CD4-positive, alpha-beta T cell (primary cell): ENCODE measurements at places on chromosomes 3 and 15.

GRCh38 chr3:39154280-39155021 is 1.1 kb upstream of the CSRNP1 start:
- DNase-seq = no peak

- peak; percentile 72 for DNase-seq
These were observed 664 bp downstream of the PARP3 start for GRCh38 chr3:51942603-51943450.

DNA sequence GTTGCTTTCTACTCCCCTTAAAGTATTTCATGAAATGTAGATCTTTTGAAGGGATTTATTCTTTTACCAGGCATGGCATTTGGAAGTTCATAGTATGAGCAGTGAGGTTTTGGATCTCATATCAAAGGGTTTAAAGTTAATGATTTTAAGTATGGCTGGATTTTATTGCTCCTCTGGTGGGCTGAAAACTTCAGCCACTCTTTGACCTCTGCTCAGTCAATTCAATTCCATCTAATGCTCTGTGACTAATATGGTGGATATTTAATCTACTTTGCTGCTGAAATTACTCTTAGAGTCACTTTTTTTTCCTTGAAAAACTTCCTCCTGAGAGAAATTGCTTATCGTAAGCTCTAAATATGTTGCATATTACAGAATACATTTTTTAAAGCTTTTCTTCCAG is 218.6 kb downstream of the NR2F2 start:
- no peak for DNase-seq

GRCh38 chr3:81218023-81218422 is 543.4 kb downstream of the GBE1 start:
- no peak for DNase-seq

- no peak for DNase-seq
These were observed 455.3 kb upstream of the NAALADL2 start for GRCh38 chr3:174403831-174404230.

GRCh38 chr3:170128977-170129431 is 52.5 kb downstream of the PHC3 start:
- no peak for DNase-seq

DNA sequence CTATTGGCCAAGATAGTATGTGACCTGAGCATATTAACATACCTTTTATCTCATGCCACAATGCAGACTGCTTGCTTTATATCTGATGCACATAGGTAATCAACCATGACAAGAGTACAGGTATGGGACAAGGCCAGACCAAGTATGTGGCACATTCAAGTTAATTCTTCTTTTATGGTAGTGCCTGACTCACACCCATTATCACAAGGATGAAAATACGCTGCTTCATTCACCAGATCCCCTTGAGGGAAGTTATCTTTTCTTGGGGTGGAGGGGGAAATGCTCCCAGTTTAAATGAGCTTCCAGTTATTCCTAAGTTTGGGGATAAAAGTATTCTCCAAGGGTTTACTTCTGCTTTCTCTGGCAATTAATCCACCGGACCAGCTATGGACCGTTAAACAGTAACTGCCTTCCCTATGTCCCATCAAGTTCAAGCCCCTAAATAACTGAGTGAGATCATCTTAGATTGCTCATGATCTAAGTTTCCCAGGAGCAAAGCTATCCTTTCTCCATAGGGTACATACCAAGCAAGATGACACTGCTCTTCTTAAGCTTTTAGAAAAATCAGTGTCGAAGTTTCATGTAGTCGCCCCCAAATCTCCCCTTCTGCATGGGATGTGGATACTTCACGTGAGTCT is 1.9 kb downstream of the COL8A1 start:
- DNase-seq = no peak

DNA sequence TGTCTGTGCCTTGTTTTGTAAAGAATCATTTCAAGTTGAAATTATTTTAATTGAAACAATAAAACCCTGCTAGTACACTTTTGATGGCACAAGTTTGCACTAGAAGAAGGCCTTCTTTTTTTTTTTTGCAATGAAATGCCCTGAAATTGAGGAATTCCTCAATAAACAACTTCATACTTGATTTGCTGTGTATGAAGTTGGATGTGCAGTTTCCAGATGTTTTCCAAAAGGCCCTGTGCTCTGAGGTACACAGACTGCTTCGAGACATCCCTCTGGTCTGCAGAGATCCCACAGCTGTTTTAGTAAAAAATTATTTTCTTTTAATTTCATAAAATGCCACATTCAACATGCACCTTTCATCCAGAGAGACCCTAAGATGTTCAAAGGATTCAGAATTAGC is 48.9 kb downstream of the HES1 start:
- DNase-seq = no peak

- DNase-seq = peak; percentile 83
These were observed 2.9 kb downstream of the GNAT1 start for GRCh38 chr3:50194128-50194902.

- DNase-seq = no peak
These were observed 307.6 kb upstream of the SLITRK3 start for GRCh38 chr3:165503825-165504224.

GRCh38 chr3:73291541-73291940 is 230.1 kb downstream of the EBLN2 start:
- no peak for DNase-seq

DNA sequence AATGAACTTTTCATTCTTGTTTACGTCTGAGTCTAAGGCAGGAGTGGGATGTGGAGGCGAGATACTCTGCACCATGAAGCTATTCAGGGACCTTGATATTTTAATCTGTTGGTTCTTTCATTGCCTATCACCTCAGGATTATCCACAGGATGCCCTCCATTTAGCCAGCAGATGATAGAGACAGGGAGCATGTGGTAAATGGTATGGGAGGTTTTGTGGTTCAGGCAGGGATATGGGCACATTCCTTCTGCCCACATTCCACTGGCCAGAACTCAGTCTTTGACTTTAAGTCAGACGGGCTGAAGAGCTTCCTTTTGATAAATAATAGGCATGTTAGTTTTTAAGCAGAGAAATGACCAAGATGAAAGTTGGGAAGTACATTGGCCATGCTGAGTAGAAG is 548.0 kb upstream of the CCDC54 start:
- DNase-seq = no peak

GRCh38 chr15:32909431-32909830 is 191.6 kb downstream of the GREM1 start:
- no peak for DNase-seq

- DNase-seq = no peak
These were observed 15.5 kb downstream of the ATOSA start for GRCh38 chr15:52663536-52664294.

- DNase-seq = no peak
These were observed 1.7 kb downstream of the BNC1 start for GRCh38 chr15:83282776-83283137.

DNA sequence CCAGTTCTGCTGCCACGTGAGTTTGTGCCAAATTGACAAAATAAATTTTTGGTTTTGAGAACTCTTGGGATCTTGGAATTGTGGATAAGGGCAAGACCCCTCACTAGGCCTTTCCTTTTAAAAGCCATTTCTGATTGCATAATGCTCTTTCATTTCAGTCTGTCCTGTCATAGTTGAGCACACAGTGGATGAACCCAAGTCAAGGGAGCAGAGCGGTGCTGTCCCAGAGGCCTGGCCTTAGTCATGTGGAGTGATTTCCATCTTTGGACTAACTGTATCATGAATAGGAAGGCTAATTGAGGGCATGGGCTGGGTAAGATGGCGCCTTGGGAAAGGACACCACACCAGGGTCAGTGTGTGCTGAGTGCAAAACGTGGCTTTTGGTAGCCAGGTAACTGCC is 304.0 kb downstream of the UACA start:
- DNase-seq = no peak

DNA sequence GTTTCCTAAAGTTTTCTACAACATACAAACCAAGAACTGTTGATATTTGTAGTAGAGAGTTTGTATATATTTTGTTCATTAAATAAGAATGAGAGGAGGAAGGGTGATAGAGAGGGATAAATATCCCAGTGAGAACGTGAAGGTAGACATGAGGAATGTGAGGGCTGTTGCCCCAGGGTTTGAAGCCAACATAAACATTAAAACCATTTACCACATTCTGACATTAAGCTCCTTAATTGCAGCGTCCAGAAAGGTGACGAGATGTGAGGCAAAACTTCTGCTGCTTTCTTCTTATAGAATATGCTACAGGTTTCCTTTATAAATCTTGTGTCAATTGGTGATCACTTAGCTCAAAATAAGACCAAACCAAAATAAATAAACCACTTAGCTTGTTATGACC is 267.8 kb upstream of the CNTN4 start:
- DNase-seq = no peak

- no peak for DNase-seq
These were observed 88.7 kb upstream of the IQSEC1 start for GRCh38 chr3:13161771-13162535.

GRCh38 chr15:93041159-93041547 is 47.9 kb downstream of the RGMA start:
- no peak for DNase-seq

GRCh38 chr3:44419116-44419922 is 58.2 kb downstream of the ZNF445 start:
- no peak for DNase-seq

DNA sequence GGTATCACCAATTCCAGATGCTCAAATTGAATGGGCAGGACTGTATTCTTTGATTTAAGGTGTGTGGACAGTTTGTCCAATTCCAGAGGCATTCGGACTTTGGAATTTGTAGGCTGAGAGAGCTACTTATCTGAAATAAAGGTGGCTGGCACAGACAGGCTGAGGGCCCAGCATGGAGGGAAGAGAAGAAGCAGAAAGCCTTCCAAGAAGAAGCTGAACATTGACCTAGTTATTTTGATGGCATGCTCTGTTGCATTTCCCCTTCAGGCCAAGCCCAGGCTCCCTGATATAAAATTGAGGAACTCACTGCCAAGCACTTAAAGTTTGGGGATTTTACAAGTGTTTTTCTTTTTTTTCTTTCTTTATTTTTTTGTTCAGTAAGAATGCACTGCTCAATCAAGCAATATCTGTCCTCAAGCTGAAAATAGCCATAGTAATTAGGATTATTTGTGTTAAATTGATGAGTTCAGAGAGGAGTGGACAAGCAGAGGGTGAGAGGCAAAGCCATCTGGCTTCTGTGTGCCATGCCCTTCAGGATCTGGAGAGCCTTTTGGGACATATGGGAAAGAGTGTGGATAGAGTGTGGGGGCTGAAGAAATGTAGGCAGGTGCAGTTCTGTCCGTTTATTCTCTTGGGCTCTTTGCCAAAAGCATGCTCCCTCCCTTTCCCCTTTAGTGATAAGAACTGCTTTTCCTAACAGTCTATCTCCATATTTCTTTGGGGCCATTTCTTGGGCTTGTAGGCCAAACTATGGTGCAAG is 148.9 kb downstream of the OXSM start:
- no peak for DNase-seq

DNA sequence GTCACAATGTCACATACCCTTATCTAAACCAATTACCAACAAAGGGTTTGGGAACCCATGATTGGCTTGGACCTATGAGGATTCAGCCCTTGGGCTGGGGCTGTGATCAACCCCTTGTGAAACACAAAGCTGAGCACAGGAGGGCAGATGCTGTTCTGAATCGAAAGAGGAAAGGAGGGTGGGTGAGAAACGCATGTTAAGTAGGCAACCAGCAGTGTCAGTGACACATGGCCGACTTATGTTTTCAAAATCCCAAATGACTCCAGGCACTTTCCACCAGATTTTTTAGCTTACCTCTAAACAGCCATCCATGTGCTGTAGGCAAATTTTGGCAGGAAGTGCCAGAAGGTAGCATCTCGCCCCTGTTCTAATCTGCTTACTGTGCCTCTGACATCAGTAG is 34.1 kb upstream of the KLHL25 start:
- DNase-seq = no peak

- DNase-seq = no peak
These were observed 39.3 kb upstream of the HDC start for GRCh38 chr15:50304836-50305235.

GRCh38 chr3:33575311-33575710 is 135.1 kb upstream of the UBP1 start:
- DNase-seq = no peak

DNA sequence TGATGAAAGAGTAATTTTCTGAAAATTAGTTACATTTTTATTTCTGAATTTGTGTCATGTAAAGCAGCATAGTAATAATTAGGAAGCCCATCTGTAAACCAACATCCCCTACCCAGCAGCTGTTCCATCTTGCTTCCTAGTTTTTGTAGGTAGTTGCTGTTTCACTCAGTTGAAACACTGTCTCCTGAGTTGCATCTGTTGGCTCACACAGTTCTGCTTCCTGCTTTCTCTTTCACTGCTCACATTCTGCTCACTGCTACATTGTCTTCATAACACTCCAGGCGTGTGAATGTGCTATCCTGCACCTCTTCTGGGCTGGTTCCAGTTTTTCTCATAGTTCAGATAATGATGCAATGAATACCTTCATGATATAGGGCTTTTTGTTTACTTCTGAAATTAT is 123.4 kb downstream of the EPHB1 start:
- no peak for DNase-seq

DNA sequence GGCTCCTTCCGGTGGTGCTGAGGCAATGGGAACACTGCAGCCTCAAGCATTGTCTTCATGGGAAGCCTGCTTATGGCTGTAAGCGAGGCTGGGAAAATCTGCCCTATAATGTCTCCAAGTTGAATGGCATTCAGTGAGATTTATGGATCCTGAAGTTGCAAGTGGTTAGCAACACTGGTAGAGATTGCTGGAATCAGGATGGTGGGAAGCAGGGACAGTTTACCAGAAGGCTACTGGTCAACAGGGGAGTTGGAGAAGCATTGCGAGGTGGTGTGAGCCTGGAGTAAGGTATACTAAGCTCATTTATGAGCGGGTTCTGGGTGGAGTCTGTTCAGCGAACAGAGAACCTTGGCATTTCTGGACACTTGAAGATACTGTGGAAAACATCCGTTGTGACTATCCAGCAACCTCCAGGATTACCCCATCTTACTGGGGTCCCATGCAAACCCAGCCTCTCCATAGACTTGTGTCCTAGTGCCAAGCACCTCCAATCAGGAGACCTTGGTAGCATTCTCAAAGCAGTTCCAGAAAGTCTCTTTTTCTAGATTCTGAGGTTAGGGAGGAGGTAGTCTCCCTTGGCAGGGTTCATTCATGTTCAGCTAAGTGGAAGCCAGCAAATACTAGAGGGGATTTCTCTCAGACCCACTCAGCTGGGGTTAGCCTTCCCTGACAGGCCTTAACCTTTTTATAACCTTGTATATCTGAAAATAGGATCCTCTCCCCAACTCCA is 7.3 kb downstream of the RPSA start:
- DNase-seq = no peak

GRCh38 chr3:151476344-151477018 is 15.6 kb upstream of the IGSF10 start:
- no peak for DNase-seq

GRCh38 chr3:53939813-53940212 is 48.2 kb upstream of the SELENOK start:
- no peak for DNase-seq
